Stimulated activated naive CD8-positive, alpha-beta T cell treated with anti-CD3 and anti-CD28 coated beads, Interleukin-15, amount 100 ng/mL, for 72 hours (primary cell): ENCODE measurements at places on chromosomes 5 and 9.
A peak's percentile ranks its signal among the peaks of the same experiment; 100 is the strongest.

DNA sequence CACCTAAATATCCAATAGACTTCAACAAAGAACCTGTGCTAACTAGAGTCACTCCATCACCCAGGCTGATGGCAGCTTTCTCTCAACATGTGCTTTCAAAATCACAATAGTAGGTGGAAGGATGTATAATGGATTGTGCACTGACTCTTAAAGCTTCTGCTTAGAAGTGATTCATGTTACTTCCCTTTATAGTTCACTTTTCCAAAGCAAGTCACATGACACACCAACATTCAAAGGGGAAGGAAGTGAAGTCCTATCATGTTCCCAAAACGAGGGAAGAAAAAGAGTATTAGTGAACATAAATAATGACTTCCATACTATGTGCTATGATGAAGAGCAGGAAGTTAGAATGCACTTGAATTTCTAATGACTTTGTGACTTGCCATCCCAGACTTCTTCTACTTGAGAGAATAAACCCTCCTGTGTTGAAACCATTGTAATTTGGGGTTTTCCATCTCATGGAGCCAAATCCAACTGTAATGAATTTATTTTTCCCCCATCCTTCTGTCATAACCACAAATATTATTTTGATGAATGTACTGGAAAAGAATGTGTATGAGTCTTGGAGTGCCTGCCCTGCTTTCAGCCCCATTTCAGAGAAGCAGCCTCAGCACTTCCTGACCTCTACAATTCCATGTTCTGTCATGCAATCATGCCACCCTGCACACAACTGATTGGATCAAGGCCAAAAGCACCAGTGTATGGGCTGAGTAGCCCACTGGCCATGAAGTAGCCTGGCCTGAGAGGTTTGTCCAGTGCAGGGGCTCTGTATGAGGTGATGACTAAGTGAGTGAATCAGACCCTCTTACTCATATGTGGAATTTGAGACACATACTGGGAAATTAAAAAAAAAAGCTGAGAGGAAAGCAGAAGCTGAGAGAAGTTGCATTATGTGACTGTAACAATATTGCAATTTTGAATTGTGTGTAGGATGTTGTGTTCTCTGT lies 525.9 kb upstream of the CLINT1 start:
- DNase-seq, result no peak

DNA sequence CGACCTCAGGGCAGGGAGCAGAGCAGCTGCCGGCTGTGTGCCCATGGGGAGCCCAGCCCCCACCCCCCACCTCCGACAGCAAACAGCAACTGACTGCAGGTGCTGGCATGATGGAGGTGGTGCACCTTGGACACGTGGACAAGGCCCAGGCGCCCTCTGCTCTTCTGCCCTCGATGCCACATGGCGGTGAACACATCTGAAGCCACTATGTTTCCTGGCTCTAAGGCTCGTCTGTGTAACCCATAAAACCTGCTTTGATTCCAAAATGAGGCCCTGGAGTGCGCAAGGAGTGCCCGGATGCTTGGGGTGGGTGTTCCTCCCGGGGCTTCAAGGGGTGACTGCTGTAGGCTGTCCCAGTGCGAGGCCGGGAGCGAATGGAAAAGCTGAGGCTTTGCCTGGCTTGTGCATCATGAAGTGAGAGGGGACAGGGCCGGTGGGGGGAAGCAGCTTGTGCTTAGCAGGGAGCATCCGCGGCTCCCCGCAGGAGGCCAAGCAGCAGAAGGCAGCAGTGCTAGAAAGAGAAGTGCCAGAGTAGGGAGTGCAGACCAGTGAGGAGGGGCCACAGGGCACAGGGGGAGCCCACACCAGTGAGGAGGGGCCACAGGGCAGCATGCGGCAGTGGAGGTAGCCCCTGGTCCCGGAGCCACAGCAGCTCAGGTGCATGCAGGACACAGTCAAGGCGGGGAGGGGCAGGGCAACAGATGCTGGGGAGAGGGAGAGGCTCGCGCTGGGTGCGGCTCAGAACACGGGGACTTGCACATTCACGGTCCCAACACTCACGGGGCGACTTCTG lies 30.0 kb downstream of the NKD2 start:
- no peak for DNase-seq

GRCh38 chr9:133023117-133023890 lies 7.5 kb upstream of the GTF3C5 start:
- peak; percentile 48 for DNase-seq

DNA sequence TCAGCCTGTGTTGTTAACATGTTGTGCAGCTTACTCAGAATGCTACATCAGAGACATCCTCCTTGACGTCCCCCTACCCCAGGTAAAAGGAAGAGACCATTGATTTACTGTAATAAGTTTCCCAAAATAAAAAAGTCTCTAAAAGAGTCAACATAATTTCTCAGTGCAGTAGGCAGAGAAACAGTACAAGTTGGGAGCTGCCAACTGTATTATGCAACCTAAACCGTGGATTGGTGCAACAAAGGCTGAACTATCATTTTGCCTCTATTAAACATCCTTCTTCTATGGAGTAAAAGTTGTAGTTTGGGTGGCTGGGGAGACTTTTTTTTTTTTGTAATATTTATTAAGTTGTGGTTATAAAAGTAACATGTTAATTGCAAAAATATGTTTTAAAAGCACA lies 208.0 kb downstream of the NR3C1 start:
- no peak for DNase-seq

- DNase-seq, result no peak
Measured at GRCh38 chr5:174612686-174613085, 111.7 kb upstream of the MSX2 start.

GRCh38 chr5:163564321-163564938 lies 59.0 kb downstream of the MAT2B start:
- DNase-seq, result peak; percentile 52

- no peak for DNase-seq
Measured at GRCh38 chr5:76556511-76557221, 66.5 kb downstream of the F2RL2 start.

DNA sequence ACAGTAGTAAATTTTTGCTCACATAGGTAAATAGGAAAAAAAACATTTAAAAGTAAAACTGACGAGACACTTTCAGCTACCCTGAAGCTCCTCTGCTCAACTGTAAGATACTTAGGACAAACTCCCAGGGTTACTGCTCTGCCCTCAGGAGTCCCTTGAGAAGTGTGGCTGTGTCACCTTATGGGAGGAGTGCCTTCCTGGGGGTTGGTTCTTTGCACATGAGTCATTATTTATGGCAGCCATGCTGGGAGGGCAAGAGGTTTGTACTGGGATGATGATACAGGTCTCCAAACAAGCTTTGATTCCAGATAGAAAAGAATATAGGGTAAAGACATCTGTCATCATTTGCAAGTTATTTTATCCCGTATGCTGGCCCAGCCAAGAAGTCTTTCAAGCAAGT lies 45.9 kb downstream of the TTC1 start:
- DNase-seq, result no peak

DNA sequence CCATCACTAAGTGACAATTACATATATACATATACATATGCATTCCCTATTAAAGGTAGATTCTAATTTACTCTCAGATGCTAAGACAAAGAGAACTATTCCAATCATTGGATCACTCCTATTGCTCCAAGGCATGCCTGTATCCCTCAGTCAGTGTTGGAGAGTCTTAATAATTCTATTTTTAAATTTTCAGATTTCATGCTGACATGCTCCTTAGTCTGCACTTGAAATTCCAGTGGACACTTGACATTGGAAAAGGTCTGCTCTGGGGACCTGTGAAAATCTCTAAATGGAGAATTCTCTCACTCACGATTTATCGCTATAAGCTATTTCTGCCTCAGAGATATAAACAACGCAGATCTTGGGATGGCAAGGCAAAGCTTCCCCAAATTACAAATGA lies 3.9 kb upstream of the FUBP3 start:
- no peak for DNase-seq

DNA sequence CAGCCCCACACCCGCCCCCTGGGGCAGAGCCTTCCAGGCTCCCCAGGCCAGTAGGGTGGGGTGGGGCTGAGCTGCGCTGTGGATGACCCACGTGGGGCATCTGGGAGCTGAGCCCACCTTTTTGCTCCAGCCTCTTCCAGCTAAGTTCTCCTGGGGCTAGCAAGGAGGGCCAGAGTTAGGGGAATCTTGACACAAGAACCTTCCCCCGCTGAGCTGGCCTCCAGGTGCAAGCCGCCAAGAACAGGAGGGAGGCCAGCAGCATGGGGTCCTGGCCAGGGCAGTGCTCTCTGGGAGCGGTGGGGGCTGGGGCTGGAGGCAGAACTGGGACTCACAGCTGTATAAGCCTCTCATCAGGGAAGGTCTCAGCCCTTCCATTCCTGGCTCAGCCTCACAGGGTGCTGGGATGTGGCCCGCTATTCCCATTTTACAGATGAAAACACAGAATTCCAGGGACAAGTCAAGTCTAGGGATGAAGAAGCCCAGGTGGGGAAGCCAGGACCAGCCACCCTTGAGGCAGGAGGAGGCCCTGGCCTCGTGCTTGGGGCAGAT lies 21.5 kb downstream of the SARDH start:
- no peak for DNase-seq

GRCh38 chr9:28926306-28926705 lies 1353.0 kb upstream of the C9orf72 start:
- DNase-seq, result no peak

DNA sequence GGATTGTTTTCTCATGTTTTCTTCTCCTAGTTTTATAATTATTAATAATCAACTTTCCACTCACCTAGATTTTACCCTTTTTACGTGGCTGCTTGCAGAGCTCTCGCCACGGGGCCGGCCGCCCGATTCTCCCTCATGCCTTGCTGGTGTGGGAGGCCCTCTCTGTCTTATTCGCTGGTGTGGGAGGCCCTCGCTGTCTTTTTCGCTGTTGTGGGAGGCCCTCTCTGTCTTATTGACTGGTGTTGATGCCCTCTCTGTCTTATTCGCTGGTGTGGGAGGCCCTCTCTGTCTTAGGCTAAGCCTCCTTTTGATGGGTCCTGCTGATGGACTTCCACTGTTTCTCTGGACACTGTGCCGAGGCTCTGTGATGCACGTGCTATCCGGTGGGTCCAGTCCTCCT lies 161.3 kb upstream of the IRX2 start:
- DNase-seq, result no peak

GRCh38 chr9:106866243-106866642 lies 3.3 kb downstream of the ZNF462 start:
- DNase-seq, result no peak

DNA sequence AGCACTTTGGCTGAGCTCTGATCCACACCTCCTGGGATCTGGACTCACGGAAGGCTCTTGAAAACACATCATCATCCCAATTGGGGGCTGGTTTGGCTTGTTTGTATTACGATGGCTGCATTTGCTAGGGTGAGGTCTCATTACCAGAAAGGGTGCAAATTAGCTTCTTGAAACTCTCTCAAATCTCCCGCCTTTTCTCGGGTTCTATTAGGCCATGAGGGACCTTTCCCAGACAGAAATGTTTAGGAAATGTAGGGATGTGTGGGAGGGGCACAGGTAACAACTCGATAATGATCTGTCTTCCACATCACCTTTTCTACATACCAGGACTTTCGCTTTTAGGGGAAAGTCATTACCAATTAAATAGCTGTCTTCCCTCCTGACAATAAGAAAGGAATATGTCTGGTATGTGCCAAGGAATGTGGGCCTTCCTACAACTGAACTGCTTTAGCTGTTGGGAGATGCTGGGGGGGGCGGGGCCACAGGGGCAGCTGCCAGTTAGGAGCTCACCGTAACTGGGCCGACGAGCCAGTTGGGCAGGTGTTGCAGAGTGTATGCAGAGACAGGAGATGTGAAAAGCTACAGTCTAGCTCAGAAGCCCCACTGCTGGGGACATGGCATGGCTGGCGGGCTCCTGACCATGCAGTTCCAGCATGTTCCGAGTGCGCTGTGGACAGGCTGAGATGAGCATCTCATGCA lies 71.2 kb downstream of the AK8 start:
- DNase-seq, result no peak

- no peak for DNase-seq
Measured at GRCh38 chr5:159826351-159827214, 89.7 kb upstream of the ADRA1B start.

- DNase-seq, result no peak
Measured at GRCh38 chr5:89513299-89514044, 630.5 kb upstream of the MEF2C start.

DNA sequence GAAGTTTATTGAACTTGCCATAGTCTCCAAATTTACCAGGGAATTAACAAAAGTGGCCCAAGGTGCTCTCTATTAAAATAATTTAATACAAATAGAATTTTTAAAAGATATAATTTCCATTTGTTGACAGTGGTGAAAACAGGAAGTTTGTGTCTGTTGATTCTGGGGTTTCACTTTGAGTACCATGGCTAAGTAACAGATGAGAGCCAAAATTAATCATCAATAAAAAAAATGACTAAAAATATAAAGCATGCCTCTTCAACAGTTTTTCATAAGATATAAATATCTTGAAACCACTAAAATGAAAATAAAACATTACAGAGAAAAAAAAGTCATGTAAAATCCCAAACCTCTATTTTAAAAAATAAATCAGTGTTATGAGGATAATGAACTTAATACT lies 49.8 kb downstream of the SGCD start:
- DNase-seq, result no peak

DNA sequence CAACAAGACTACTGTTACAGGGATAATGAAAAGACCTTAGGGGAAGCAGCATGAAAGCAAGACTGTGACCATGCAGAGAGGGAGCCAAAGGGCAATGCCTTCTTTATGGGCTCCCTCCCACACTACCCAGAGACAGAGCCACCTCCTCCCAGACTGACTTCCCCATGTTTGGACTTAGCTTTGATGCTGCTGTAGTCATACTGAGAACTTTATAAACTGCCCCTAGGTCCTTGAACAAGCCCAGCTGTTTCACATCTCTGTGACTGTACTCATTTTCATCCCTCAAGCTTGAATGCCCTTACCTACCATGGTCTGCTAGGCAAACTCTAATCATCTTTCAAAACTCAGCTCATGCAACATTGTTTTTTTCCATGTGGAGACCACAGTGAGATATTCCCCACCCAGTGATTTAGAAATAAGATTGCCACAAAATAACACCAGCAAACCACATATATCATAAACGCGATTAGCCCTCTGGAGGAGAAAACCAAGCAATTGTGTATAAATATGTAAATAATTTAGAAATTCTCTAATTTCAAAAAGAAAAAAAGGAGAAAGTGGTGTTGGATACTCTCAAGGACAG lies 23.4 kb upstream of the FAM169A start:
- no peak for DNase-seq

DNA sequence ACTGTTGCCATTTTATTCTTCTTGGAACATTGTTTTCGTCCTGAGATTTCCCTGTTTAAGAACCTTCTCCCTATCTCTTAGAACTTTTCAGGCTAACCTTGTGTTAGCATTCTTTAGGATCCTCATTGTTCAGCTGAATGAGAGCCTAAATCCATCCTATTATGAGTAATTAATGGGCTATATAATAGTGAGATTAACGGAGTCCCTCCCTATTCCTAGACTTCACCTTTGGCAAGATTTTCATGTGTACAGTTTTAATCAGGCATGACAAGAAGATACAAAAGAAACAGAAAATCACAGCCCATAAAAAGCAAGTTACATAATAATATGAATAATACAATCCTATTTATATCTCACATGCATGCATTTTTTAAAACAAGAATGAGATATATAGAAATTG lies 9.1 kb upstream of the MSMP start:
- no peak for DNase-seq
